ENCODE measurements at places on chromosomes 5 and 9. TPM values are rescaled to one million over a fixed set of nuclear protein-coding genes. Genes with fewer than 3 reads are reported as not detected.

DNA sequence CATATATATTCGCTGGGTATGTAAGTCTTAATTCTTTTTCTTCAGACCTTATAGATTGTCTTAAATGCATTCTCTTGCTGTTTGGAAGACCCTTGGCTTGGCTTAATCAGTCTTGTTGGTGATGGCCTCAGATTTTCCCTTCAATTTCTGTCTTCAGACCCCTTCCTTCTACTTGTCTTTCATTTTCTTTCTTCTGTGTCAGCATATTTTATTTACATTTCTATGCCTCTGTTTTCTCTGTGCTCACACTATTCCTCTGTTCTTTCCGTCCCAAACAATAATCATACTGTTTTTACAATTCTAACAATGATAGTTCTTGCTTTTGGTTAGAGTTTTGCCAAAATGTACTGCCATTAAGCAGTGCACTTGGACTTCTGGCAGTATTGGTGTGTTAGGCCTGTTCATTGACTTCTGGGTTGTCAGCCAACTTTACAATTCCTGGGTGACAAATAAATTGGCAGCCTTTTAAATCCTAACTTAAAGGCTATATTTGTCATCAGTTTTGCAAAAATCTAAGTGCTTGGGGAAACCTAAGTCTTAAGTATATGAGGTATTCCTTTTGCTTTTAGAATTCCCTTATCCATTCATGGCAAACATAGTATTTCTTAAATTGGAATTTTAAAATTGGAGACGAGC, 8.0 kb downstream of the SRFBP1 start:
- no peak for DNase-seq

GRCh38 chr5:93055971-93056370, 525.0 kb downstream of the NR2F1-AS1 start:
- DNase-seq, result no peak

- peak; percentile 78 for DNase-seq
Measured at GRCh38 chr9:35816708-35817107, 1.9 kb upstream of the HINT2 start.

GRCh38 chr5:92527311-92528078, 1053.5 kb downstream of the NR2F1-AS1 start:
- DNase-seq, result no peak

DNA sequence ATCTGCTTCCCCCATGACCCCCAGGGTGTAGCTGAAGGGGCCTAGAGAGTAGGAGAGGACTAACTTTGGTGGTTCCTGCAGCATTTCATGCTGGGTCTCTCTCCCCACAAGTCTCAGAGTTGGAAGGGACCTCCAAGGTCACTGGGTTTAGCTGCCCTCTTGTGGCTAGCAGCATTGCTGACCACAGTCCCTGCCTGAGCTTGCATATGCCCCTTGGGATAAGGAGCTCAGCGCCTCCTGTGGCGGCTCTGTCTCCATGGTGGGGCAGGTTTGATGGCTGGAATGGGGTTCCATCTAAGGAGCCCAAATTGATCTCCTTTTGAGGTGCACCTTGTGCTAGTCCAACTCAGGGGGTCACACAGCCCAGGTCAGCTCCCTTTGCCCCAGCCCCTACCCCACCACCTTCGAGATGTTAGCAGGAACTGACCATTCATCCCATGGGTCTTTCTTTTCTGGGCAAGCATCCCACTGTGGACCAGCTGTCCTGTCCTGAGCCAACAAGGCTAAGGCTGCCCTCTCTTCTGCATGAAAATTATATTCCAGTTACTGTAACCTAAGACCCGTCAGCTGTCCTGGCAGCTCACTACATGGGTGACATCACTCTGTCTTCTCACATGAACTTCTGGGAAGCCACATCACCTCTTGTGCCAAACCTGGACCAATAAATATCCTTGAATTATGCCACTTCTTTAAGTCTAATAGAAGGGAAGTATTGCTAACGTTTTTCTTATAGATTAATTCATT, 196.2 kb downstream of the HSPA4 start:
- peak; percentile 81 for DNase-seq

GRCh38 chr5:14481349-14481748, 100.2 kb upstream of the OTULINL start:
- no peak for DNase-seq

DNA sequence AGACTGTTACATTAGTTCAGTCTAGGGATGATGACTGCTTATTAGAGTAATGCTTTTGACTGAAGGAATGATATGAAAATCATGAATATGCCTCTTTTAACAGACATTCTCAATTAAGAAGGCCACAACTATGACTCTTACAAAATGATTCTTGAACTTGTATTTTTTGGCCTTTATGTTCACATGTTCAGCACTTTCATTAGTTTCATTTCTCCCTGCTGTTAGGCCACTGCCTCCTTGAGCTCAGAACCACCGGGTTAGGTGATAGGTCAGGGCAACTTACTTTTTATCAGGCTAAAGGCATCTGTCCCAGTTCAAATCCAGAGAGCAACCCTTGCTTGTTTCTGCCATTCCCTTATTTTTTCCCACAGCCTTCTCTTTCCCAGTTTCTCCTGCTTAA, 235.2 kb upstream of the ELL2 start:
- DNase-seq, result no peak

GRCh38 chr5:13660072-13660471, 284.4 kb downstream of the DNAH5 start:
- DNase-seq, result peak; percentile 46

DNA sequence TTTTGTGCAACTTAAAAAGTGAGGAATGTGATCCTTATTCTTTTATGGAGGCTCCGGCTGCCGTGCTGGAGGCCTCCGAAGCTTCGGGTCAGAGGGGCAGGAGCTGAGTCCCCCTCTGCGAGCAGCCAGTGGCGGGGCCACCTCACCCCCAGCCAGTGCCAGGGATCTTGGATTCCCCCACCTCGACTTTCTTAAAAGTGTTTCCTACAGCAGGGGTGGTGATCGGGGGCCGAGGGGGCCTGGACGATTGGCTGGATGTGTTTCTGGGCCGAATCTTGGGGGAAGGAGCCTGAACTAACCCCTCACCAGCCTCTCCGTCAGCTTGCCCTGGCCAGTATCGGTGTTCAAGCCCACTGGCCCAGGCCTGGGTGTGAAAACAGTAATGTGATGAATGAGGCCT, 92.2 kb upstream of the LMX1B start:
- DNase-seq, result no peak

- no peak for DNase-seq
Measured at GRCh38 chr5:4095918-4096630, 500.4 kb downstream of the IRX1 start.

DNA sequence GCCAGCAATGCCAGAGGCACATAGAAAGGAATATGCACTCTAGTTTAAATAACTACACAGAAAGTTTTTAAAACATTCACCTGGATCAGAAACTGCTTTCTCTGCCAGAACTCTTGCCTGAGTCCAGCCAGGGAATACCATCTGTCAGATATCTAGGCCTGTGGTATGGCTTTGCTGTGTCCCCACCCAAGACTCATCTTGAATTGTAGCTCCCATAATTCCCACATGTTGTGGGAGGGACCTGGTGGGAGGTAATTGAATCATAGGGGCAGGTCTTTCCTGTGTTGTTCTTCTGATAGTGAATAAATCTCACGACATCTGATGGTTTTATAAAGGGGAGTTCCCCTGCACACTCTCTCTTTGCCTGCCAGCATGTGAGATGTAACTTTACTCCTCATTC, 41.5 kb upstream of the KCNV2 start:
- DNase-seq, result no peak

DNA sequence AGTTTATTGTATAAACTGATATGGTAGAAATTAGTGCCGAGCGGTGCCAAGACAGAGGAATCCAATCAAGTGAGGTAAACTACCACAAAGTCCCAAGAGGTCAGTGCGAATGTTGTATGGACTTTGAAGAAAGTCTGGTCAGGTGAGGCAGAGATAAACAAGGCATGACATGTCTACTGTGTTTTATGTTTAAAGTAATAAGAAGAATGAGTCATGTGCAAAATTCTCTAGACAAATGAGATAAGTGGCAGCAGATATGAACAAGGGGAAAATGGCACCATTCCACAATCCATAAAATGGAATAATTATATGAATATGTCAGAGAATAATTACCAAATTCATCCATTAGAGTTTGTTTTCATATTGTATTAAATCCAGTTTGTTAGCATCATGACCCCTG, 364.1 kb upstream of the CCNH start:
- no peak for DNase-seq

GRCh38 chr5:82218374-82219156, 59.6 kb downstream of the RPS23 start:
- no peak for DNase-seq

DNA sequence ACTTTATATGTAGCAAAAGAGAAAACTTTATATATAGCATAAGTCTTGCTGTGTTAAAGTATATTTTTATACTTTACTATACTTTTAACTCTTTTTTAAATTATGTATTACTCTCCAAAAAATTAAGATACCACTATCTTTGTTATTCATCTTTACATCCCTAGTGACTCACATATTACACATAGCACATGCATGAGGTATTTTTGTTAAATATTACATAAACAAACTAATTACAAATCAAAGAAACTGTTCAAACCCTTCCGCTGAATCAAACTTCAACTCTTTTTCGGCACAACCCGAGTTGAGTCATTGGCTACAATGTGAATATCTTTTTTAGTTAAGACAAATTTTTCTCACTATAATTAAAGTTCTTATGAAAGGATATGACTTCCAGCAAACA, 32.1 kb downstream of the NADK2 start:
- no peak for DNase-seq

GRCh38 chr9:106864373-106865143, 1.6 kb downstream of the ZNF462 start:
- DNase-seq, result no peak

- DNase-seq, result no peak
Measured at GRCh38 chr9:121902461-121903135, 190.5 kb downstream of the TTLL11 start.

DNA sequence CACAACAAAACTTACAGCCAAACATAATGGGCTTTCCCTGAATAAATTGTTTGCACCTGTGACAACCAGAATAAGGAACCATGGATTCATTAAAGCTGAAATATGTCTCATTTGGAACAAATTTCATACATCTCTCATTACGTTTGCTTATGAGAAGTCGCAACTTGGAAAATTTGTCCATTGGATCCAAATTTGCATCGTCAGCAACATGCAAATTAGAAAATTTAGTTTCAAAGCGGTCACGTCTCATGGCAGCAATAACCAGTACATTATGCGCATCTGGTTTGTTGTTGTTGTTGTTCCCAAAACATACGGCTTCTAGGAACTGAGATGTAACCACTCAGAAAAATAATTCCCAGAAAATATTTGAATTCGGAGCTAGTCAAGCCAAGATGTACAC, 1311.5 kb upstream of the CDH6 start:
- no peak for DNase-seq

OLFM1 gene
- 30.4 TPM for total RNA-seq

SNX30 gene
- total RNA-seq, result 17.8 TPM

CDKN2B-AS1 gene
- total RNA-seq, result not detected

C5orf46 gene
- total RNA-seq, result not detected

LRRC14B gene
- not detected for total RNA-seq

ARL14EPL gene
- not detected for total RNA-seq

SMU1 gene
- 23.8 TPM for total RNA-seq

SPINK7 gene
- not detected for total RNA-seq

Data from GM23338 (cell line).